PC-9 (cell line): ENCODE measurements at places on chromosomes 4 and X. TPM values are rescaled to one million over a fixed set of nuclear protein-coding genes. Genes with fewer than 3 reads are reported as not detected.

- peaks cover 6% of the 10 kb centered on the region for H3K4me1 ChIP-seq
- DNase-seq: peak; percentile 14
- no peak overlapping the region for H3K27ac ChIP-seq
These were observed 1.2 kb downstream of the HMGB3 start for GRCh38 chrX:150984169-150984824.

DNA sequence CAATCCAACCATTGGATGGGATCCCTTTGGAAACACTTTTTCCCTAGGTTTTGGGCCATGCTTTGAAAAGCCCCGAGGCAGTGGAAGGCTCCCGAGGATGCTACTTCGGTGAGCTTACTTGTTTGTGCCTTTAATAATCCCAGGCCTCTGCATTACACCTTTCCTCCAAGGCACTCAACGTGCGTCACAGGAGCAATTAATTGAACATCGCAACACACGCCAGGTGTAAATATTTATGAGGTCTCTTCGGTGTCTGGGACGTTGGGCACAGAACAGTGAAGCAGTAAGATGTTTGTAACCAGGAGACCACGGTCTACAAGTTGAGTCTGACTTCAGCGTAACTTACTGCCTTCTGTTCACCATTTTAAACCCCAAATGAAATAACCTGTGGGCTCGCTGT lies 97.3 kb downstream of the CLNK start:
- no peak overlapping the region for H3K27ac ChIP-seq
- H3K4me3 ChIP-seq: no peak overlapping the region
- H3K27me3 ChIP-seq: no peaks in the 10 kb centered on the region
- no peaks in the 10 kb centered on the region for H3K4me1 ChIP-seq

- H3K36me3 ChIP-seq: no peaks in the 10 kb centered on the region
- no peak overlapping the region for H3K4me3 ChIP-seq
- no peaks in the 10 kb centered on the region for H3K4me1 ChIP-seq
These were observed 61.8 kb downstream of the BRWD3 start for GRCh38 chrX:80747832-80748231.

GRCh38 chr4:20698382-20698781 lies 1.9 kb upstream of the PACRGL start:
- H3K36me3 ChIP-seq: no peaks in the 10 kb centered on the region
- H3K27ac ChIP-seq: no peak overlapping the region
- DNase-seq: no peak
- no peak overlapping the region for H3K4me3 ChIP-seq

DNA sequence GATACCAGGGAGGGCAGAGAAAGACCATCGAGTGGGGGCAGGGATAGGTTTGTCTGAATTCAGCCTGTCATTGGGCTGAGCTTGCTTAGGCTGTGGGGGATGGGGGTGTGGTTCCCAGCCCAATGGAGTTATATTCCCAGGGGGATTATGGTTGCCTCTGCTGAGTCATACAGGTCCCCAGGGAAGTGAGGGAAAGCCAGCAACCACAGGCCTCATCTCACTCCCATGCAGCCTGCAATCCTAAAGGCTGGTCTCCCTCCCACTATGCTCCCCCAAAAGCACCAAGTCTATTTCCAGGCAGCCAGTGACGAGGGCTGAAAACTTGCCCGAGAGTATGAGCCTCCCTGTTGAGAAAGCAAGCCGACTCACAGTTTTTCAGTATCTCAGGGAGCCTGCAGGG lies 39.3 kb downstream of the AFM start:
- H3K4me3 ChIP-seq: no peak overlapping the region
- no peak for DNase-seq
- no peak overlapping the region for H3K27ac ChIP-seq
- H3K36me3 ChIP-seq: no peaks in the 10 kb centered on the region
- no peaks in the 10 kb centered on the region for H3K27me3 ChIP-seq

GRCh38 chr4:150518559-150518958 lies 63.4 kb upstream of the MAB21L2 start:
- DNase-seq: peak; percentile 47
- H3K36me3 ChIP-seq: no peaks in the 10 kb centered on the region
- H3K27ac ChIP-seq: peak overlapping the region; percentile 34; the same call in 1 of the 2 replicates

DNA sequence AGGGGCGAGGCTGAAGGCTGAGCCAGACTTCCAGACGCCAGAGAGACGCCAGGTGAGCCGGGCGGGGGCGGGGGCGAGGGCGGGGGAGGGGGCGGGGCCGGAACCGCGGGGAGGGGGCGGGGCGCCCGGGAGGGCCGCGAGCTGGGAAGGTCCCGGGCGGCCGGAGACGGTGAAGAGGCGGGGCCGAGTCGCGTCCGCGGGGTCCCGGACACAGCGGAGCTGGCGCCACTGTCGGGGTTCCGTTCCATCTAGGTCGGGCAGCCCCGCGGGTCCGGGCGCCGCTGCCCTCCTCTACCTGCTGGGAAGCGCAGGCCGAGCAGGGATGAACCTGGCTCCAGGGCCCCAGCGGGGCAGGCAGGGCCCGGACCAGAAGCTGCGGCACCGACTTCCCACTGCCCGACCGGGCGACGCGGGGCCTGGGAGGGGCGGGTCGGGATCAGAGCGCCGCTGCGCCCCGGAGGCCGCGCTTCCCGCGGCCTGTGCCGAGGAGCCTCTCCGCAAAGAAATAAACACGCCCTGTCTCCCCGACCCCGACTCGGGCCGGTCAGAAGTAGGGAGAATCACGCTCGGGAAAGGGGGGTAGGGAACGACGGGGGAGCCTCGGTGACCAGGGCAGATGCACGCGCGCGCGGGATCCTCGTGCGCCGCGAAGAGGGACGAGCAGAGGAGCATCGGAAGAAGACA lies 10.6 kb downstream of the HMX1 start:
- no peaks in the 10 kb centered on the region for H3K36me3 ChIP-seq
- no peaks in the 10 kb centered on the region for H3K4me1 ChIP-seq
- no peak for DNase-seq
- H3K4me3 ChIP-seq: no peak overlapping the region

DNA sequence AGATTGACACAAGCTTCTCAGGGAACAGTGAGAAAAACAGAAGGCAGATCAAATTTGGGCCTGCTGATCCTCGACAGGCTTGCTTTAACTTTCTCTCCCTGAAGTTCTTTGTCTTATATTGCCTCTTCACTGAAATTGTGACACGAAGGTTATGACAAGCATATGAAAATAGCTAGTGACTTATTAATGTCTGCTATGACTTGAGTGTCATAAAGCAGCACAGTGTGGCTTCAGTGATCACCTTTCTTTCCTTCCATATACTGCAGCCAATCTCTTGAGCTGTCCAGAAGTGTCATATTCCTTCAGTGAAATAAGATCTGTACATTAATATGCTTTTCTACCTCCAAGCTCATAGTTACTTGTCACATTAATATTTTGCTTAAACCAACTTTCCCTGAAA lies 870.2 kb downstream of the C4orf33 start:
- no peaks in the 10 kb centered on the region for H3K36me3 ChIP-seq
- no peak overlapping the region for H3K27ac ChIP-seq
- H3K4me3 ChIP-seq: no peak overlapping the region

GRCh38 chrX:9873952-9874351 lies 87.7 kb downstream of the SHROOM2 start:
- H3K27me3 ChIP-seq: no peaks in the 10 kb centered on the region
- no peaks in the 10 kb centered on the region for H3K36me3 ChIP-seq
- H3K4me1 ChIP-seq: peaks cover 9% of the 10 kb centered on the region

DNA sequence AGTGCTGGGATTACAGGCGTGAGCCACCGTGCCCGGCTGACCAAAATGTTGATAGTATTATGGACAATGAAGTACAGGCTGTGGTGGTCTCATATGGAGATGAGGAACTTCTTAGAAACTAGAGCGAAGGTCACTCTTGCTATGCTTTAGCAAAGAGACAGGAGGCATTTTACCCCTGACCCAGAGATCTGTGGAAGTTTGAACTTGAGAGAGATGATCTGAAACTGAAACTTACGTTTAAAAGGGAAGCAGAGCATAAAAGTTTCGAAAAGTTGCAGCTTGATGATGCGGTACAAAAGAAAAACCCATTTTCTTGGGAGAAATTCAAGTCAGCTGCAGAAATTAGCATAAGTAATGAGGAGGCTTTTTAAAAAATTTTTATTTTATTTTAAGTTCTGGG lies 8.5 kb upstream of the CTAG2 start:
- no peak overlapping the region for H3K27ac ChIP-seq
- no peaks in the 10 kb centered on the region for H3K4me1 ChIP-seq

- H3K27ac ChIP-seq: no peak overlapping the region
- H3K4me3 ChIP-seq: no peak overlapping the region
- H3K27me3 ChIP-seq: no peaks in the 10 kb centered on the region
- no peaks in the 10 kb centered on the region for H3K4me1 ChIP-seq
These were observed 2.5 kb downstream of the ZNF518B start for GRCh38 chr4:10454726-10455125.

GRCh38 chrX:9829308-9830267 lies 43.4 kb downstream of the SHROOM2 start:
- H3K4me3 ChIP-seq: no peak overlapping the region
- peak overlapping the region; percentile 65 for H3K27ac ChIP-seq
- peaks cover 8% of the 10 kb centered on the region for H3K4me1 ChIP-seq
- DNase-seq: peak; percentile 59

GRCh38 chrX:20412871-20413486 lies 146.3 kb upstream of the RPS6KA3 start:
- no peaks in the 10 kb centered on the region for H3K36me3 ChIP-seq
- H3K27me3 ChIP-seq: no peaks in the 10 kb centered on the region
- no peak overlapping the region for H3K4me3 ChIP-seq
- H3K4me1 ChIP-seq: no peaks in the 10 kb centered on the region
- DNase-seq: no peak
- H3K27ac ChIP-seq: no peak overlapping the region

DNA sequence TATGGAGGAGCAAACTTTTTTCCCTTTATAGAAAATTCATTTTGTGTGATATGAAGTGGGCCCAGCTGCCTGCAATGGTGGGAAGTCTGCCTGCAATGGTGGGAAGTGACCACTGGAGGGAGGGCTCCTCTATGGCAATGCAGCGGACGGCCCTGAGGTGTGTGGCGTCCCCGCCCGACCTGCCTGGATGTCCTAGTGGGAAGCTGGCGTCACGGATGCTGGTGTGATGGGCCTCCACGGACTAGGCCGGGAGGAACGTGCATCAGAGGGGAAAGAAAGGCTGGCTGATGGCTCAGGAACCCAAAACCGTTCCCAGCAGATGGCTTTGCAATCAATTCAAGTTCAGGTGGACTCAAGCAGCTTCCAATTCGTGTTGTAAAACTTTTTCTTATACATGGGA lies 177.9 kb downstream of the AFAP1 start:
- no peak overlapping the region for H3K27ac ChIP-seq
- no peaks in the 10 kb centered on the region; the same call in 1 of the 2 replicates for H3K36me3 ChIP-seq
- no peak overlapping the region for H3K4me3 ChIP-seq
- DNase-seq: peak; percentile 46
- peaks cover 13% of the 10 kb centered on the region; the same call in 1 of the 2 replicates for H3K4me1 ChIP-seq
- no peaks in the 10 kb centered on the region for H3K27me3 ChIP-seq

- H3K4me1 ChIP-seq: no peaks in the 10 kb centered on the region
- no peaks in the 10 kb centered on the region for H3K36me3 ChIP-seq
- no peak within 1 kb of the TSS for H3K4me3 ChIP-seq
- no peak within 1 kb of the TSS for H3K27ac ChIP-seq
- no peak for DNase-seq
These were observed at the start of gene IL1RAPL1 for GRCh38 chrX:28586981-28587551. Gene IL1RAPL1, plus strand, starts transcription at chrX:28587446.

DNA sequence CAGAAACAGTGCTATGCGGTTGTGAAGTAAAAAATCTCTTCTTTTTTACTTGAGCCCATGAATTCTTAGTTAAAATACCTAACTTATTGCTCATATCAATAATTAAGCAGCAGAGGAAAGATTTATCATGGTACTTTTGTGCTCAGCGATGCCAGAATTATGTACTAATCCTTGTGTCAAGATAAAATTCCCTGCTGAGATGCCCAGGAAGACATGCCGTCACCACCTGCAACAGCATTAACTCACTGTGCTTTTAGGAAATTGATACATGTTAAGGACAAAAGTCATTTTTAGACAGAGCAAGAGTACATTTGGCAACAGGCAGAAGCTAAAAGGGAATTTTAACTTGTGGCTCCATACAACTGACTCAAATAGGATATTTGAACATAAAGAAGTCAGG lies 138.9 kb downstream of the NPNT start:
- H3K27ac ChIP-seq: no peak overlapping the region
- no peak for DNase-seq
- no peaks in the 10 kb centered on the region for H3K36me3 ChIP-seq
- no peaks in the 10 kb centered on the region for H3K27me3 ChIP-seq

GRCh38 chr4:15809058-15809457 lies 30.9 kb downstream of the CD38 start:
- H3K36me3 ChIP-seq: no peaks in the 10 kb centered on the region
- H3K27ac ChIP-seq: no peak overlapping the region
- no peaks in the 10 kb centered on the region for H3K27me3 ChIP-seq
- no peak for DNase-seq
- peaks cover 10% of the 10 kb centered on the region; the same call in 1 of the 2 replicates for H3K4me1 ChIP-seq

- DNase-seq: no peak
- no peak overlapping the region for H3K27ac ChIP-seq
- H3K36me3 ChIP-seq: 0 out of 2 replicates have a peak, but pooled peaks cover 7% of the 10 kb centered on the region
These were observed 136.8 kb downstream of the CHRNA9 start for GRCh38 chr4:40471923-40472322.

- H3K4me1 ChIP-seq: peaks cover 4% of the 10 kb centered on the region; the same call in 1 of the 2 replicates
- H3K4me3 ChIP-seq: no peak overlapping the region
These were observed 15.6 kb downstream of the RUFY3 start for GRCh38 chr4:70737409-70737808.

DNA sequence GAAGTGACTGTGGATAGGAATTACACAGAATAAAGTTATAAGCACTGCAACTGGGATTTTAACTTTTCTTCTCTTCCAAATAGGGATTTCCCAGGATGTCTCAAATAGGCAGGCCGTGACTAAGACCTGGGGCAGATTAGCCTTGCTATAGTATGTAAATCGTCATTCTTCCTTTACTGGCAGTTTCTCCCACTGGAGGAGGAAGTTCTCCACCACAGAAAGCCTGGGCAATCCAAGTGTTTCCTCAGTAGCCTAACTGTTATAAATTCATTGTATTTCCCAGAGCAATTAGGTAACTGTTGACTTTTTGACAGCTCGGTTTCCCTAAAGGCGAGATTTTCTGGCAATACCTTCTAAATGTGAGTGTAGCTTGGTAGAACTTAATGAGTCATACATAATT lies at the start of gene TNIP3:
Gene TNIP3 (minus strand): TSS at position 31 of the 400 bp plus-strand sequence. CDS start 196 bp downstream, outside the sequence.
- no peak within 1 kb of the TSS for H3K27ac ChIP-seq
- H3K36me3 ChIP-seq: no peaks in the 10 kb centered on the region
- no peaks in the 10 kb centered on the region for H3K4me1 ChIP-seq
- H3K4me3 ChIP-seq: no peak within 1 kb of the TSS
- no peak for DNase-seq

GRCh38 chr4:170011921-170012628 lies 14.1 kb downstream of the MFAP3L start:
- no peaks in the 10 kb centered on the region for H3K36me3 ChIP-seq
- no peaks in the 10 kb centered on the region for H3K4me1 ChIP-seq
- DNase-seq: no peak

Gene BEX2
- 4.7 and 6.9 TPM in 2 replicates for total RNA-seq

Gene PHOX2B
- total RNA-seq: not detected in 2 replicates

Gene RASSF6
- total RNA-seq: 0.40 and 0.59 TPM in 2 replicates

Gene SMARCA1
- total RNA-seq: 88.5 and 92.6 TPM in 2 replicates

Gene CXCL3
- total RNA-seq: not detected in 2 replicates

Gene EPHA5
- not detected in 2 replicates for total RNA-seq

Gene TNMD
- total RNA-seq: not detected in 2 replicates

Gene FAM236C
- not detected in 2 replicates for total RNA-seq

Gene RENBP
- 6.8 and 6.9 TPM in 2 replicates for total RNA-seq
